ENCODE measurements at places on chromosomes 4 and X.

DNA sequence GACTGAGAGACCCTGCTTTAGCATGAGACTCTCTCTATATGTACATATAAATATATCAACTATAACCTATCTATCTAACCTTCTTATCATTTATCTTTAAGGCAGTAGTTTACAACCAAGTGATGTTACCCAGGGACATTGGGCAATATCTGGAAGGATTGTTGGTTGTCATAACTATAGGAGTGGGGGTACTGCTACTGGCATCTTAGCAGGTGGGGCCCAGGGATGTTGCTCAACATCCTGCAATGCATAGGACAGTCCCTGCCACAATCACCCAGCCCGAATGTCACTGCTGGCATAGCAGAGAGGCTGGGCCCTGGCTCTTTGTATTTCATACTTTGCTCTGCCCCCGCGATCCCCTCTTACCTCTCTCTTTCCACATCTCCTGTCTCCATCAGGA is 397.7 kb downstream of the IL15 start:
- DNase-seq, result no peak

- DNase-seq, result no peak
Observed at GRCh38 chr4:11487139-11487538, 58.4 kb upstream of the HS3ST1 start.

DNA sequence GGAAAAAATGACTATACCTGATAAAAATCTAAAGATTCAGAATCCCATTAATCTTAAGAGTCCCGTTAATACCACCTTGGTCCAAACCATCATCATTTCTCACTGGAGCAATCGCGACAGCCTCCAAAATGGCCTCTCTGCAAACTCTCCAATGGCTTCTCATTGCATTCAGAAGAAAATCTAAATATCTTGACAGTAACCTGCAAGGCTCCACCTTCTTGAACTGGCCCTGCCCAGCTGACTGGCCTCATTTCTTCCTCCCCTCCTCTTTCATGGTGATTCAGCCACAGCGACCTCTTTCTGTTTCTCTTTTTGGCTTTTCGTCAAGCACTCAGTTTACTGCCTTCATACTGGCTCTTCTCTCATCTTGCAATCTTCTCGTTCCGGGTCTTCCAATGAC is 56.2 kb upstream of the GPRIN3 start:
- no peak for DNase-seq

- DNase-seq, result no peak
Observed at GRCh38 chrX:7480721-7481120, 332.8 kb upstream of the PUDP start.

GRCh38 chr4:168451744-168452390 is 28.4 kb downstream of the DDX60L start:
- DNase-seq, result no peak

GRCh38 chr4:4837316-4837715 is 22.1 kb upstream of the MSX1 start:
- no peak for DNase-seq

GRCh38 chrX:153828723-153829548 is 1.4 kb downstream of the PDZD4 start:
- no peak for DNase-seq

DNA sequence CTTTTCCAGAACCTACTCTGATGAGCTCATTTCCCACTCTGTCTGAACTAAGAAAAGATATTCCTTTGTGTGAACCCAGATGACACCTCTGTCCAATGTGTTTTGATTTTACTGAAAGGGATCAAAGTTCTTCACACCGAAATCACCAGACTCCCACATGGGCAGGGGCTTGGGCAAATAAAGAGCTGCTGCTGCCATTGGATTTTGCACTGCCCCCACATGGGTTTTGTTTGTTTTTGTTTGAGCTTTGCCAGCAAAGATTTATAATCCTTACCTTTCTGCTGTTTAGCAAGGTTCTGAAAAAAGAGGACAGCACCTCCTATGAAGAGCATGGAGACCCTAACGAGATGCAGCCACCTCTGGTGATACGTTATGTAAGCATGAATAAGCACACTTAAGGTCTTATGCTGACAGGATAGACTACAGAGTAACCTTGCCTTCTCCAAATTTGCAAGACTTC is 44.3 kb downstream of the HSD17B13 start:
- no peak for DNase-seq

GRCh38 chr4:109113521-109113920 is 188.9 kb downstream of the COL25A1 start:
- no peak for DNase-seq

DNA sequence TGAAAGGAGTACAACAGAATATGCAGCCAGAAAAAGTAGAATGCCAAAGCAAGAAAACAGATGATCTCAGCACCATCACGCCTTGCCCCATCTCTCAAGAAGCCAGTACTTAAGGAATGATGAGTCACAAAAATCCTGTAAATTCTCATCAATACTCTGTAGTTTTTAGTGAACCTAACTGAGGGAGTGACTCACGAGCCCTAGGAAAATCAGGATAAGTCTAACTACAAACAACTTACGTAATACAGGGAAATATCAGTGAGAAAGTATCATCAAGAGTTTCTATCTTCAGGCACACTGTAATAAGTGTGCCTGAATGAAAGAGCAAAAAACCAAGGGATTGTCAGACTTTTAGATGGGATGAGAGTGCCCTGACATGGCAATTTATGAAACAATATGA is 644.4 kb downstream of the STPG2 start:
- DNase-seq, result no peak
